ENCODE measurements at places on chromosomes 5 and 9.

GRCh38 chr5:15592728-15593127 lies 92.7 kb downstream of the FBXL7 start:
- DNase-seq, result no peak

GRCh38 chr9:26012797-26013196 lies 334.6 kb upstream of the TUSC1 start:
- DNase-seq, result no peak

DNA sequence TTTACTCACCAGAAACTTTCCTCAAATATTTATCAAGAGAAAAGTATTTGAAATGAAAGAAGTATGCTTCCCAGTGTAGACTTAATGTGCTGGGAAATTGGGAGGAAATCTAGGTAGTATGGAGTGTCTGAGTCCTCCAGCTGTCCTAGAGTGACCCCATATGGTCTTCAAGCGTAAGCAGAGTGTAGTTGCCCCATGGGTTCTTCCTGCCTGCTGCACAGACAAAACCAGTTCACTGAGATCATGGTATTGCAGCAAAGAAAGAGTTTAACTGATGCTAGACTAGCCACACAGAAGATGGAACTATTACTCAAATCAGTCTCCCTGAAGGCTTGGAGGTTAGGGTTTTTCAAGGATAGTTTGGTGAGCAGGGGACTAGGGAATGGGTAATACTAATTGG lies 114.9 kb upstream of the PRLR start:
- no peak for DNase-seq

- DNase-seq, result no peak
Measured at GRCh38 chr5:172591636-172592035, 49.4 kb upstream of the NEURL1B start.

GRCh38 chr9:89593727-89594427 lies 10.9 kb upstream of the GADD45G start:
- peak; percentile 43 for DNase-seq

DNA sequence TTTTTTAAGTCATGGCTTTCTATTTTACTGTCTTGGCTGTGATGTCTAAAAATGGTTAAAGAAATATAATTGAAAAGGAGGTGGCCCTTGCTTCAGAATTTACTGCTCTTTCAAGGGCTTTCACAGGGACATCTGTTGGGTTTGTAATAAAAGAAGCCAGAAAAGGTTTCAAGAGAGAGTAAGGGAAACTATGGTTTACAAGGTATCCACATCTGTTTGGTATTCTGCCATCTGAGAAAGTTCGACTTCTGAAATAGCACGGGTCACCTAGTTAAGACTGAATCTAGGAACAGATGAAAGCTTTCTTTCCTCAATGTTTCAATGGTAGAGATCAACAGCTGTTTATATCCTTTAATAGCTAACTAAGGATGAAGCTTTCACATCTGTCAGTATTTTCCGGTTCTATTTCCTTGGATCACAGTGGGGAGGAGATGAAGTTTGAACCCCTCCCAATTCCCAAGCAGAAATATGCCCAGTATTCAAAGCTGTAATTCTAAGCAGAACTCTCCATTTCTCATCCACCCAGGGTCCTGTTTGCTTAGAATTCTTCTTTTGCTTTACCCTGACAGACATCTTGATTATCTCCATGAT lies 72.8 kb upstream of the IFNK start:
- DNase-seq, result no peak

- peak; percentile 34 for DNase-seq
Measured at GRCh38 chr5:123671042-123671441, 159.1 kb downstream of the CSNK1G3 start.

DNA sequence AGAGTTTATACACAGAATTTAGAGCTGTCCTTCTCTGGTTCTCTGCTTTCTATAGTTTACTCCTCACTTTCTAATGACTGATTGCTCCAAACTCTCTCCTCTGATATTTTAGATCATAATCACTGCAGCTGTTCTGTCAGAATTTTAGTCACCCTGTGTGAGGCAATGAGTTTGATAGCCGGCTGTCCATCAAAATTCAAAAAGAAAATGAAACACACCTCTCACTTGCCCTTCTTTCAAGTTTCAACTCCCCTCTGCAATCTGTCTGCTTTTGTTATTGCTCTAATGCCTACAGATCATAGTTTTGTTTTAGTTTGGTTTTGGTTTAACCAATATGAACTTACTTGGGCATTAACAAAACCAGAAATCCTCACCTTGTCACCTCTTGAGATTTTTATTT lies 23.3 kb upstream of the ABLIM3 start:
- no peak for DNase-seq

- DNase-seq, result no peak
Measured at GRCh38 chr5:74281166-74281565, 359.4 kb downstream of the ENC1 start.

- no peak for DNase-seq
Measured at GRCh38 chr5:176133289-176133870, 104.8 kb upstream of the SIMC1 start.

DNA sequence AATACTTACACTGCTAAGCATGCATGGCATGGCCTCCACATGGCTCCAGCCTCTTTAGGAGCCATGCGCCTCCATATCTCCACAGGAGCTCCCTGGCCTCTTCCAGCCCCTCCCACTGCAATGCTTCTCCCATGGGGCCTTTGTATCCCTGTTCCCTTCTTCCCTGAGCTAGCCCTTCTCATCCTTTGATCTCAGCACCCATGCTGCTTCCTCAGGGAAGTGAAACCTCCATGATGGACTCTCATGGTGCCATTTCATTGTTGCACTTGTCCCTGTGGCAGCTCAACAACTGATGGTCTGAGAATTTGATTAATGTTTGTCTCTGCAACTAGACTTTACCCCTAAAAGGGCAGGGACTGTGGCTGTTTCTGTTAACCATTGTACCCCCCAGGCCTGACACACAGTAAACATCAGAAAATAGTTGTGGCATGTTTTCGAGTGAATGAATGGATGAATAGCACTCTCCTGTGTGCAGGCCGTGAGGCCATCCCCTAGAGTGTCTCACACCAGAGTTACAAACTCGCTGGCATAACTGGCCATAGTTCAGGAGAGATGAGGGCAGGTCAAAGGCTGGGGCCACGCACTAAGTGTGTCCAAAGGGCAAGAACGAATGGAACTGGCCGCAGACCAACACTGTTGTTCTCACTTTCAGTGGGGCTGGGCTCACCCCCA lies 6.6 kb downstream of the IDNK start:
- no peak for DNase-seq

DNA sequence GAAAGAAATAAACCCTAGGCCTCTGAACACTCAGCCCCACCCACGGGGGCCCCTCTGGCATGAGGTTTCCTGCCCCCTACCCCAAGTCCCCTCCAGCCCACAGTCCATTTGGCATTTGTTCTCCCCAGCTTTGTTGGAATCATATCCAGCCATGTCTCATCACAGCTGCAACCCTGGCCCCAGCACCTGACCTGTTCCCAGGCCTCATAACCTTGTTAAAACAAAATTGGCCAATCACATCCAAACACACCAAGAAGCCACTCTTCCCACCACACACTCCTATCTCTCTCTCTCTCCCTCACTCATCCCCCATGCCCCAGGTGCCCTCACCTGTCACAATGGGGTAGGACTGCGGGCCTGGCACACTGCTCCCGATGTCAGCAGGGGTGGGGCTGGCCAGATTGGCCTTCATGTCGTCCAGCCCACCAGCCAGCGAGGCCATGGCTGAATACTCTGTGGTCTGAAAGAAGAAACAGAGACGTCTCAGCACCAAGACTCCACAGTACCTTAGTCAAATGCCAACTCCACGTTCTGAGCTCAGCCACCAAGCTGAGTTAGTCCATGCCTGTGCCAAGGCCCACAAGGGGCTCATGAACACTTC lies 110.9 kb downstream of the PAX5 start:
- DNase-seq, result no peak

GRCh38 chr5:176632745-176633144 lies 2.3 kb downstream of the EIF4E1B start:
- no peak for DNase-seq

DNA sequence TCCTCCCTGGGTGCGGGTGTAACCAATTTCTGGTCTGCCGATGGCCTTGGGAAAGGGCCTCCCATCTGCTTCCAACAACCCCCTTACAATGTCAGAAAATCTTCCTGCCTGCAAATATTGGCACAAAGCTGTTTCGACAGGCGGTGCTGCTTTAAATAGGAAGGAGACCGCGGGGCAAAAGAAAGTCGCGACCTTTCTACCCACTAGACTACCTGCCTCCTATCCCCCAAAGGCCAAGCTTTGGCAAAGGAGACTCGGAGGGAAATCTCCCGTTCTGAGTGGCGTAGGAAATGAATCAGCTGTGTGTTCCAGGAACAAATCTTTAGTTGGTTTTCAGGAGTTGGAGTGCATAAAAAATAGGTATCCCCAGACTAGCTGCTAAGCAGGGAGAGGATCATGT lies 36.8 kb upstream of the NFIB start:
- DNase-seq, result no peak
